ENCODE measurements at places on chromosomes 6 and 20.

DNA sequence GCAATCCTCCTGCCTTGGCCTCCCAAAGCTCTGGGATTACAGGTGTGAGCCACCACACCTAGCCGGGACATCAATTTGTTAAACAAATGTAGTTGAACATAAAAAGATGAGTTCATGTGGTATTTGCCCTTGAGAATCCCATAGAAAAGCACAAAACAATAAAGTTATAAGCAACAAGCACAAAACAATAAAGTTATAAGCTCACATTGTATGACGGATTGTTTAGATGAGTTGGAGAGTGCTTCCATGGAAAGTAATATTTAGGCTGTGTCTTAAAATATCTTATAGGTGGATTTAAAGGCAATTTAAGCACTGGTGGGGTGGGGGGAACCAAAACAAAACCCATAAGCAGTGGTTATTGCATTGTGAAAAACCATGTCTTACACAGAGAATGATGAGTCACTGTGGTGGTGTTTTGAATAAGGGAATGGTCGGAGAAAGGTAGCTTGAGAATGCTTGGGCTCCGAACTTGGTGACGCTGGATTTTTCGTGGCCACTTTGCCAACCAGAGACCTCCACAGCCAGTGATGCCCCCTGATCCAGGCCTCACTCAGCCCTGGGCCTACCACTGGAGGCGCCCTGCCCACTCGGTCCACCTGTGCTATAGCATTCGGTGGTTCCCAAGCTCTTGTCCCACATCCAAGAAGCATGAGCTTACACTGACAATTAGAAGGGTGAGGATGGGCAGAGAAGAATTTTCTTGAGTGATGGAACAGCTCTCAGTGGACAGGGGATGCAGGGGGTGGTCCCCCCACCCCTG, 256.0 kb downstream of the CDKAL1 start:
- DNase-seq, result no peak

- DNase-seq, result peak; percentile 61
Observed at GRCh38 chr6:169654598-169655391, 47.0 kb downstream of the WDR27 start.

DNA sequence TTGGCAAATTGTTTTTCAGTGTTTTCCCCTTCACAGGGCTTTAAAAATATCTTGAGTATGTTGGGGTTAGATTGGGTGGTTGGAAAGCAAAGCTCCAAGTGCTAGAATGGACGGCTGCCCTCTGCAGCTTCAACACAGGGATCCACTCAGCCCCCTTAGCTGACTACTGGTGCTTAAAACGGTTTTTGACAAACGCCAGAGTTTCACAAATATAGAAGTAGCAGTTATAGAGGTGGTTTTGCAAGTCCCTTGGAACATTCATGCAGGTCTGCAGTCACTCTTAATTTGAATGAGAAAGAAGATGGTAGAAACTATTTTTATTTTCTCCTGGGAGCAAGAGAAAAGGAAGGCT, 175.9 kb downstream of the ARID1B start:
- DNase-seq, result no peak

- DNase-seq, result no peak
Observed at GRCh38 chr6:157232161-157232895, 91.0 kb downstream of the TMEM242 start.

- no peak for DNase-seq
Observed at GRCh38 chr20:49961413-49961812, 21.4 kb upstream of the SNAI1 start.

DNA sequence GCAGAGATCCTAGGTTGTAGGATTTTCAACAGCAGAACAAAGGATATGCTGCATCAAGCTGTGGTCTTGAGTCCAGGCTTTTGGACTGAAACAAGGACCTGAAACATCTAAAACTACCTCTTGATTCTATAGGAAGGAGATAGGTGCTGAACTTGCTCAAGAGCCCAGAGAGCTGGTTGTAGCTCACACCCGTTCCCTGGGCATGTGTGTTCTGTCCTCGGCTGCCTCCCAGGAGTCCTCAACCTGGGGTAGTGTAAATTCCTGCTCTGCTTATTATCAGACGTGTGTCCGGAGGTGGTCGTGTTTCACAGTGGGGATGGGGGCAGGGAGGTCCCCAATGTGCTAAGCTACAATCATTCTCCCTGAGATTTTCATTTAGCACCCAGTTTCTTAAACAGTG, 4.8 kb downstream of the NOP56 start:
- no peak for DNase-seq

- no peak for DNase-seq
Observed at GRCh38 chr6:378958-379409, 12.6 kb upstream of the IRF4 start.

- DNase-seq, result no peak
Observed at GRCh38 chr20:49983123-49983847, 505 bp downstream of the SNAI1 start.

- no peak for DNase-seq
Observed at GRCh38 chr6:7373739-7374138, 15.8 kb downstream of the CAGE1 start.

DNA sequence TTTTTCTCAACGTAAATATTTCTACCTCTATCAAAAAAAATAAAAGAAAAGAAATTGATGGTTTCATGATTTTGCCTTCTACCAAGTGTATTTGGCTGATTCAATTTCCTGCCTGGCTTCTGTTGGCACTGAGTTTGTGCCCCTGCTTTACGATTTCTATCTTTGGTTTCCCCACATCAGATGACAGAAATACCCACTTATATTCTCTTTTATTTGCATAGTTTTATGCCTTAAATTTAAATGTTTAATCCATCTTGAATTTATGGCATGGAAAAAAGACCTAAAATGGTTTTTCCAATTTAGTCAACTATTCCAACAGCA, 34.3 kb downstream of the RNF24 start:
- DNase-seq, result no peak

GRCh38 chr6:170032706-170033309, 258.1 kb downstream of the DLL1 start:
- no peak for DNase-seq

DNA sequence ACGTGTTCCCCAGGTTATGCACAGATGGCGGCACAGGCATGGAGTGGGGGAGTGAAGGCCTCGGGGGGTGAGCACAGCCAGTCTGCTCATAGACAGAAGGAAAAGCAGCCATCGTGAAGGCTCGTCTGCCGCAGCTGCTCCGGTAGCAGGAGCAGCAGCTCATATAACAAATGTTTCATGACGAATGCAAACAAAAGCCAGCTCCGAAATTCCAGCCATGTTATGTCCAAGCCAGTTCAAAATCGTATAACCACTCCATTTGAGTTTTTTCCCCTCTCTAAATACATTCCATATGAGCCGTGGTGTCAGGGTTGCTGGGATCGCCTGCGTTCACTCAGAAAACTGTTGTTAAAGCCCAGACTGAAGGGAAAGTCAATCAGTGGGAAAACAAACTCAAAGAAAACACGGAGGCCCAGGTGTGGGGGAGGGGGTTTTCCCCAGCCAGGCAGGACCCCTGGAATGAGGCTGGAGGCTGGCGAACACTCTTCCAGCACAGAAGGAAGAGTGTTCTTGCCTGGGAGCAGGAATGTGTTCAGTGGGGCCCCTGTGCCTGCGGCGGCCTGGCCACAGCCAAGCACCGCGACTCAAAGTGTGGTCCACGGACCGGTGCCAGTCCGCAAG, 280.4 kb upstream of the TAB2 start:
- no peak for DNase-seq

DNA sequence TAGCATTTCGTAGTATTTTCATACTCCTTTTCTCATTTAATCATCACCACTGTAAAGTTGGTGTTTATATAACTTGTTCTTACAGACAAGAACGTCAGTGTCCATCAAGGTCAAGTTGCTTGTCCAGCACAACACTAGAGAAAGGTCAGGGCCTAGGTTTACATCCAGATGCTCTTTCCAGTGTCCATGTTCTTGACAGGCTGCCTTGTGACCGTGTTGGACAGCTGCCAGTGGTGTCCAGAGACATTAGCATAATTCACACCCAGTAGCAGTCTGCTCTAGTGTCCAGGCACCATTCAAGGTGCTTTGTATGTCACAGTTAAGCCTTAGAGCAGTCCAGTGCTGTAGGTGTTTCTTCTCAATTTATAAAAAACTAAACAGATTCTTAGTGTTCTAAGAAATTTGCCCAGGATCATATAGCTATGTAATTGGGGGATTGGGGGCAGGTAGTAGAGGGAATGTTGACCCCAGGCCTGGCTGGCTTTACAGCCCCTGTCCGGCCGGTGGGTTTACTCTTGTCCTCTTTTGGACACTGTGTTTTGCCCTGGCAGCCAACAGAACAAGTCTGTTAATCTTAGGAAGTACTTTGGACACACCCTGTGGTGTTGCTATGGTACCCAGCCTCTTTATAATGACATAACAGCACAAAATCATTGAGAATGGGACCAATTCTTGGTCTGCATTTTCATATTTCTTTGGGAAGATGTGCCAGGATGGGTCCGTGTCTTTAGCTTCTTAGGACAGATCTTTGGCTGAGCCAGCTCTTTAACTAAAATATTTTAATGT, 8.0 kb downstream of the STK35 start:
- no peak for DNase-seq

DNA sequence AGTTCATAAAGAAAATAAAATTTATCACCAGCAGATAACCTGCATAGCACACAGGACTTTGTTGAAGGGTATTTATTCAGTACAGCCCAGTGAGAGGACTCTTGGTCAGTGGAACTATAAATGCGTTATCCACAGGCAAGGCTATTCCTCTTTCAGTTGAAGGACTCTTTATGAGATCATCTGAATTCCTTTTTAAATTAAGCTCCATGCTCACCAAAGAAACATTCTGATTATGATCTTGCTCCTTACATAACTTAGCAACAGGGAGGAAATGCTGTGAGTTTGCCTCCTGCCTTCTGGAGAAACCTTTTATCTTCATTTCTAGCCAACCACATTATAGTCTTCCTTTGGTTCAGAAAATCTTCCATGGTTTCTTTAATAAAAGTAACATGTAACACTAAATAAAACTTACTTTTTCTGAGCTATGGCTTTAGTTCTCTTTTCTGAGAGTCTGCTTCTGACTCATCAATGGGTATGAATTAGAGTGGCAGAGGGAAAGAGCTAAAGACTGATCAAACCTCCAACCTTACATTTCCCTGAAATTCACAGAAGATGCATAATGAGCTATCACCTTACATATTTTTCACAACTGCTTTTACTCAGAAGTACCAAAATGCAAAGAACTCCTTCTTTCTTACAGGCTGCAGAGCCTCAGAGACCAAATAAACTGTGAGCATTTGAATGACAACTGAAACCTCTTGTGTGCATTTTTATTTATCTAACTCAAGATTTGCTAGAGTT, 267.2 kb downstream of the ADGRG6 start:
- DNase-seq, result no peak

- DNase-seq, result no peak
Observed at GRCh38 chr6:41769376-41769775, 10.3 kb downstream of the FRS3 start.

DNA sequence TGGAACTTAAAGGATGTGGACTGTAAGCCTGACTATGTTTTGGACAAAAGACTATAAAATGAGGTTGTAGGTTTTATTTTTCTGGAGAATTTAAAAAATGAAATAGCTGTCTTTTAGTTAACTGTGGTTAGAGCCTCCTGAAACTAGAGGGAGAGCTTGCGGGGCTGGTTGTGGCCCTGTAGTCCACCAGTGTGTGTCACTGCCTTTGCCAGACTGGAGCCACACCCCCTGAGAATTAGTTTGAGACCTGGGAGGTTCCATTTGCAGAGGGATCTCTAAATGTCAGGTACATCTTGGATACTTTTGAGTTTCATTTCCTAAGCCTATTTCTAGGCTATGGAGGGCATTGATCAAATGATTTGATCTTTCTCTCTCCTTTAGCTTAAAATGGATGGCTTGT, 20.8 kb downstream of the ZC2HC1B start:
- no peak for DNase-seq

DNA sequence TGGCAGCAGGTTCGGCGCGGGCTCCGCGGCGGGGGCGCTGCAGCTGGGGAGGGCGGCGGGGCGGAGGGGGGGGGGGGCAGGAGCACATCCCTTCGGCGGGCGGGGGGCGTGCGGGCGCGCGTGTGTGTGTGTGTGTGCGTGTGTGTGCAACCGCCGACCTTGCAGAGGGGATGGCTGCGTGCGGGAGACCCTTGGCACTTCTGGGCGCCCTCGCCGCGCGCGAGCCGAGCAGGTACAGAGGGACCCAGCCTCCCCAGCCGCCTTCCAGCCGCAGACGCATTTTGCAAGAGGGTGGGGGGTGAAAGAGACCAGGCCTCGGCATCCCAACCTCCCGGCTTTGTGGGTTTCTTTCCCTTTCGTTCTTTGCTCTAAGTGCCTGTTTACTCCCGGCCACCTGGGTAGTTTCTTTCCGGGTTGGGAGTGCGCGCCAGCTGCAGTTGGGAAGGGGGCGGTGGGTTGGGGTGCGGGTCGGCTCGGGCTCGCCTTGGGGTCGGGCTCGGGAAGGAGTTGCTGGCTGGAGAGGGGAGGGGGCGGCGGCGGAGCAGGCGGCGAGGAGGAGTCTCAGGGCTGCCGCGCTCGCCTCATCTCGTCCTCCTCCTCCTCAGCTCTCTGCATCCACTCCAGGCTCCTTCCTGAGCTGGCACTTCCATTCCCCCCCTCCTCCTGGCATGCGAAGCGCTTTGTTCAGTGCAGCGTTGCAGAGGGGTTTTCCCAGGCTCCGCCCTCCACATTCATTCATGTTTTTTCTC, 620 bp downstream of the HIVEP1 start:
- peak; percentile 62 for DNase-seq

- DNase-seq, result no peak
Observed at GRCh38 chr20:23232219-23232581, 118.4 kb upstream of the NXT1 start.

- DNase-seq, result peak; percentile 65
Observed at GRCh38 chr6:137389150-137389704, 105.0 kb downstream of the OLIG3 start.

GRCh38 chr20:47204008-47204849, 152.3 kb downstream of the ZMYND8 start:
- no peak for DNase-seq

DNA sequence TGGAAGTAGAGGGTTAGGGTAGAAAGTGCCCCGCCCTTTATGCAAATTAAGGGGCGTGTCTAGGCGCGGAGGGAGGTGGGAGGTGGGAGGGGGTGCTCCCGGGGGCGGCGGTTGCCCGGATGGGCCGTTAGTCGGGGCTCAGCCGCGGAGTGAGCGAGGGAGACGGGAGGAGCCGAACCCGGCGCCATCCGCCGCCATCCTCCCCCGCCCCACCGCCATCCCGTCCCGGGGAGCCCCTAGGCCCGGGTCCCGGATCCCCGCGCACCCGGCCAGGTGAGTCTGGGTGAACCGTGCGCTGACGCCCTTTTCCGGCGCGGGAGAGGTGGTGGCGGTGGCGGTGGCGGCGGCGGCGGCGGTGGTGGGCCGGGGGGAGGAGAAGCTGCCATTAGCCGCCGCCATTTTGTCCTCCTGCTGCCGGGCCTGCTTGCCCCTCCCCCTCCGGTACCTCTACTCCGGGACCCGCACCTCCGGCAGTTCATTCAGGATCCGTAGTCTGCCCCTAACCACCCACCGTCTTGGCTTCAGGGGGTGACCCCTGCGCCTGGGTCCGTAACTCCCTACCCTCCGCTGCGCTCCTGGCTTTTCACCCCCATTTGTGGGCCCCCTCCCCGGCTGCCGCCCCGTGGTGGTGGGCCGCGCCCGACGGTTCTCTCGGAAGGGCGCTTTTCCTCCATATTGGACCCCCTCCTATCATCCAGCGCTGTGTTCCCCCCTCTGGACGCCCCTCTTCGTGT, at the start of gene PRRC2A:
Gene PRRC2A (plus strand): TSS at position 130 of the 734 bp plus-strand sequence. CDS start 2,075 bp downstream, outside the sequence.
- DNase-seq, result no peak

- no peak for DNase-seq
Observed at GRCh38 chr6:97160280-97160679, 122.7 kb downstream of the MMS22L start.

Measured in activated T-cell treated with anti-CD3 and anti-CD28 coated beads, Interleukin-2, amount 50 U/mL, for 4 hours (primary cell).